ENCODE measurements at places on chromosomes 7 and 10.

DNA sequence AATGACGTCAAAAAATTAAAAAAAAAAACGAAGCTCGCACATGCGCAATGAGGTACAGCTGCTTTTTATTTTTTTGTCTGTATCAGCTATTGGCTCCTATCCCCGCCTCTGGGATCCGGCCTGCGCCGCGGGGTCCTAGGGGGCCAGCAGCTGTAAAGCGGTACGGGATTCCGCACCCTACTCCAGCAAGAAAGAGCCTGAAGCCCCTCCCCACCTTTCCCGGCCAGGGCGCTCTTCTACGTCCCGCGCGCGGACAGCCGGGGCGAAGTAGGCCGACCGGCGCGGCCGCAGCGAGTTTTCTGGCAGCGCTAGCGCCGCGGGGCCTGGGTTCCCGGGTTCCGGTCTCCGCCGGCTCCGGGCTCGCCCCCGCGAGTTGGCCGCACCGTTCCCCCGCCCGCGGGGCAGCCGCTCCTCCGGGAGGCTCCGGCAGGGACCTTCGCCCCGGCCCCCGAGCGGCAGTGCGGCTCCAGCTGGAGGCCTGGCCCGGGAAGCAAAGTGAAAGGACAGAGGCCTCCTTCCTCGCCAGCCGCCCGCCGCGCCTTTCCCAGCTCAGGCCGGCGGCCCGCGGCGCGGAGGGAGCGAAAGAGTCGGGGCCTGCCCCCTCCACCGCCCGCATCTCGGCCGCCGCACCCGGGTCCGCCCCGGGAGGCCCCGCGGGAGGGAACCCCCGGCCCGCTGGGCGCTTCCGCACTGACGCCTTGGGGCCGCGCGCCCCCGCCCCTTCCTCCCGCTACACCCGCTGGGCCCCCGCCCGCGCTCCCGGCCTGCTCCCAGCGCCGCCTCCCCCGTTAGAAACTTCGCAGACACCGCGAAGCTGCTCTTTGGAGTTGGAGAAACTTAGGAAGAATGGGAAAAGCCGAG lies 4.7 kb upstream of the SPAG6 start:
- DNase-seq, result peak; percentile 51

DNA sequence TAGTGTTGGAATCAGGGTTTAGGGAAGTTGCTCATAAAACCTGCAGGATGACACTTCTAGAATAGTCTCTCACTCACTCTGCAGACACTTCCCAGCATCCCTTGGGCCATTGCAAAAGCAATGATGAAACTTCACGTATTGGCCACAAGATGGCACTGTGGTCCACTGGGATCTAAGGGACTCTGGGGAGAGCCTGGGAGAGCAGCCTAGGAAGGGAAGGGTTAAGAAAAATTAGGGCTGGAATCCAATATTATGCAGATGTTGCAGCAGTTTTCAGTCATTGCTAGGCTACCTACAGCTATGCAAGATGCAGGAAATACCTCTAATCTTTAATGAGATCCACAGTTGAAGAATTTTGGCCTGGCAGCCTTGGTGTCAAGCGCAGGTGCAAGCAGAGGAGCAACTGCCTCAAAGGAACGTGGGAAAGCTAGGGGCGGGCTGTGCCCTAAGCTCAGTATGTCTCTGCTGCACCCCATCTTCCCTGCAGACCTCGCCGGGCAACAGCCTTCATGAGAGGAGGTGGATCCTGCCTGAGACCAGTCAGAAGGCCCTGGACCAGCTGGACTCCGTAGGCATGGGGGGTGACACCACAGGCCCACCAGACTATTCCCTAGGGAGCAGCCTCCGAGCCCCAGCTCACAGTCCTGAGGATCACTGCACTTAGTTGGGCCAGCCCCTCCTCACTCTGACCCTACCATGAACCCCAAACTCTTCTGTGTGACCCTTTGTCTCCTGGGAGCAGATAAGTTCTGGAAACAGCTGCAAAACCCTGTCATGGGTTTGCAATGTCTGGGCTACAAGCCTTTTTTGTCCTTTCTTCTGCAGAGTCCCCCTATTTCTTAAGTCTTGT lies 127.9 kb upstream of the PRSS58 start:
- peak; percentile 16 for DNase-seq

GRCh38 chr7:81013083-81013817 lies 94.4 kb upstream of the SEMA3C start:
- DNase-seq, result no peak

- DNase-seq, result no peak
These were observed 102.7 kb downstream of the PRTFDC1 start for GRCh38 chr10:24849501-24850299.

- peak; percentile 97 for DNase-seq
These were observed 34.3 kb downstream of the INPP5A start for GRCh38 chr10:132571650-132572544.

DNA sequence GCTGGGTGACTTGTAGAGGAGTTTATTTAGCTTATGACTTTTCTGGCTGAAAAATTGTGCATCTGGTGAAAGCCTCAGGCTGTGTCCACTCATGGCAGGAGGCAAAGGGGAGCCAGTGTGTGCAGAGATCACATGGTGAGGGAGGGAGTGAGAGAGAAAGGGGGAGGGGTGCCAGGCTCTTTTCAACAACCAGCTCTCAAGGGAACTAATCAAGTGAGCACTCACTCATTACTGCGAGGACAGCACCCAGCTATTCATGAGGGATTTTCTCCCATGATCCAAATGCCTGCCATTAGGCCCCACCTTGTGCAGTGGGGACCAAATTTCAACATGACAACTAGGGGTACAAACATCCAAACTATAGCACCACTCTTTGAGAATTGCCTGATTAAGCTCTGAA lies 590.2 kb downstream of the MAGI2 start:
- DNase-seq, result no peak

DNA sequence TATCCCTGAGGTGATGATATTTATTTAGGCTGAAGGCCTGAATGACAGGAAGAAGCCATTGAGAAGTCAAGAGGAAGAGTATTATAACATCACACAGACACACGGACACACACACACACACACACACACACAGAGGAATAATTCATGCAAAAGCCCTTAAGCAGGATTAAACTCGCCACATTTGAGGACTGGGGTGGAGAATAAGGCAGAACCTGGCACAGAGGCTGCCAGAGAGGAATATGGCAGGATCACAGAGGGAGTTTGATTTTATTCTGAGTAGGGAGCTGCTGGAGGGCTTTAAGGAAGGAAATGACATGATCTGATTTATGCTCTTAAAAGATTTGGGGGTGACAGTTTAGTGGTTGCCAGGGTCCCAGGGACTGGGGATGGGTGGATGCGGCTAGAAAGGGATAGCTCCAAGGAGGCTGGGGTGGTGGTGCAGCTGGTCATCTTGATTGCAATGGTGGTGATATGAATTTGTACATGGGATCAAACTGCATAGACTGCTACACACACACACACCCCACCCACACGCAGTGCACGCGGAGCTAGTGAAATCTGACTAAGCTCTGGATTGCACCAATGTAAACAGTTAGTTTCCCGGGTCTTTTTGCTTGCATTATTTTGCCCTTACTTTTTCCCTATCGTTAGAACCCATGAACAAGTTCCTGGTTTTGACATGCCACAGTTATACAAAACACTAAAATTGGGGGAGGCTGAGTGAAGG lies 11.2 kb downstream of the SMURF1 start:
- DNase-seq, result no peak

DNA sequence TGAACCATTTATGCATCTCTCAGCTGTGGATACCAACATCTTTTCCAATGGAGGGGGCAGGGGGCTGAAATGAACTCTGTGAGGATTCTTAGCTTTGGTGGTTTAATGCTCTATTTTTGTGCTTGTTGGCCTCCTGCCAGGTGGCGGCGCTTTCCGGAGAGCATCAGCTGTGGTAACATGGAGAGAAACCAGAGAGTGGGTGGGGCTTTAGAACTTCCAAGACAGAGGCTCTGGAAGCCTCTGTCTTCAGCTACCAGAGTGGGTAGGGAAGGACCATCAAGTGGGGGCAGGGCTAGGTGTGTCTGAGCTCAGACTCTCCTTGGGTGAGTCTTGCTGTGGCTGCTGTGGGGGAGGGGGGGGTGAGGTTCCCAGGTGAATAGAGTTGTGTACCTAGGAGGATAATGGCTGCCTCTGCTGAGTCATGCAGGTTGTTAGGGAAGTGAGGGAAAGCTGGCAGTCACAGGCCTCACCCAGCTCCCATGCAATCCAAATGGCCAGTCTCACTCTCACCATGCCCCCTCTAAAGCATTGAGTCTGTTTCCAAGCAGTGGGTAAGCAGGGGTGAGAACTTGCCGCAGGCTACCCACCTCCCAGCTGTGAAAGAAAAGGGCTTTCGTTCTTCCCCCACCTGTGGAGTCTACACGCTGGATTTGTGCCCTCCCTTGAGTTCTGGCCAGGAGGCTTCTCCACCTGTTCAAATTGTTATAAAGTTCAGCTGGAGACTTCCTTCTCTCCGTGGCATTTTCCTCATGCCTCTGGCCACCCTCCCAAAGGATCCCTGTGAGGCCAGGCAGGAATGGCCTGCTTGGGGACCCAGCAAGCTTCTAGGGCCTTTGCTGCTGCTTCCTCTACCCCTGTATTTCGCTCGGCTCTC lies 527.0 kb downstream of the NEBL start:
- no peak for DNase-seq

DNA sequence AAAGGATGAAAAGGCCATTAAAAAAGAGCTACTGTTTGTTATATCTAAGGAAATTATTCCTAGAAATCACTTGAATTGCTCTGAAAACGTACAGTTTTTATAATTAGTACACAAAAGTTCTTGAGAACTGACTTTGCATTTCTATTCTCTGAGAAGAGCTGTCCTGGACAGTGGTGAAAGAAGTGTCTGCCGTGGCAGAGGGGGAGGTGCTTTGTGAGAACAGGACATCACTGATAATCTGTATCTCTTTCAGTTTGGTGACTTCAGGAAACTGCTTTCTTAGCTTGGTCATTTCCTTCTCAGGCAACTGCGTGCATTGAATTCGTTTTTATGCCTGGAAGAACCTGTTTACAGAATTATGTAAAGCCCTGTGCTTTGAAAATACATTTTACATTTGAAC lies 52.1 kb downstream of the POLL start:
- DNase-seq, result no peak

DNA sequence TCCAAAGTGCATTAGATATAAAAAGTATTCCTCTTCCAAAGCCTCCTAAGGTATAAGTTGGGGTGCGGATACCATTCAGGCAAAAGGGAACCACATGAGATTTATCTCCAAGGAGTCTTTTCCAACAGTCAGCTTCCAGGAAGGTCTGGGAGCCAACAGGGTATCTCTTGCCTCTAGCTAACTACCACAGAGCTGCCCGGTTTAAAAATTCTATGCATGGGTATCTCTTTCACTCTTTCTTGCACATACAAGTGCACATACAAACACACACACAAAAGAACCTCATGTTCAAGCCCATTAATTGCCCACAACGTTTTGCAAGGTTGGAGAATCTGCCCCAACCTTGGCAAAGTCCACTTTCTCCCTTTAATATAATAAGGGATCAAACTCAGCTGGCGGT lies 80.7 kb downstream of the CDK6 start:
- DNase-seq, result no peak

- DNase-seq, result no peak
These were observed 48.1 kb downstream of the ATRNL1 start for GRCh38 chr10:115141254-115141653.

DNA sequence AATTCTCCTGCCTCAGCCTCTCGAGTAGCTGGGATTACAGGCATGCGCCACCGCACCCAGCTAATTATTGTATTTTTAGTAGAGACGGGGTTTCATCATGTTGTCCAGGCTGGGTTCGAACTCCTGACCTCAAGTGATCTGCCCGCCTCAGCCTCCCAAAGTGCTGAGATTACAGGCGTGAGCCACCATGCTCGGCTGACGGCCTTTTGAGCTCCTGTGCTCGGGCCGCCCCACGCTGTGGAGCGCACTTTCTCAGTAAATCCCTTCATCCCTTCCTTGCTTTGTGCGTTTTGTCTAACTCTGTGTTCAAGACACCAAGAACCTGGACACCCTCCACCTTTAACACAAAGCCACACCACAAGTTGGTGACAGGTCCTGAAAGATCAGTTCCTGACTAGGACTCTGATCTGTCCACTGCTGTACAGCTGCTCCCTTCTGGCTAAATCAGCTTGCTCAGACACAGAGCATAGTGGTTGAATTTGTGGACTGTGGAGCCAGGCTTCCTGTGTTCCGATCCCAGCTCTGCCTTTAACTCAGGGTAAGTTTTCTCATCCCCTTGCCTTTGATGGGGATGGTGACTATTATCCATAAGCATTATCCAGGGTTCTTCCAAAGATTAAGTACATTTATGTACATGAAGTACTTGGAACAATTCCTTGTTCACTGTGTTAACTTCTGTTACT lies 20.1 kb downstream of the CHST3 start:
- no peak for DNase-seq

- DNase-seq, result no peak
These were observed 117.5 kb downstream of the PLXNA4 start for GRCh38 chr7:132458729-132459128.

DNA sequence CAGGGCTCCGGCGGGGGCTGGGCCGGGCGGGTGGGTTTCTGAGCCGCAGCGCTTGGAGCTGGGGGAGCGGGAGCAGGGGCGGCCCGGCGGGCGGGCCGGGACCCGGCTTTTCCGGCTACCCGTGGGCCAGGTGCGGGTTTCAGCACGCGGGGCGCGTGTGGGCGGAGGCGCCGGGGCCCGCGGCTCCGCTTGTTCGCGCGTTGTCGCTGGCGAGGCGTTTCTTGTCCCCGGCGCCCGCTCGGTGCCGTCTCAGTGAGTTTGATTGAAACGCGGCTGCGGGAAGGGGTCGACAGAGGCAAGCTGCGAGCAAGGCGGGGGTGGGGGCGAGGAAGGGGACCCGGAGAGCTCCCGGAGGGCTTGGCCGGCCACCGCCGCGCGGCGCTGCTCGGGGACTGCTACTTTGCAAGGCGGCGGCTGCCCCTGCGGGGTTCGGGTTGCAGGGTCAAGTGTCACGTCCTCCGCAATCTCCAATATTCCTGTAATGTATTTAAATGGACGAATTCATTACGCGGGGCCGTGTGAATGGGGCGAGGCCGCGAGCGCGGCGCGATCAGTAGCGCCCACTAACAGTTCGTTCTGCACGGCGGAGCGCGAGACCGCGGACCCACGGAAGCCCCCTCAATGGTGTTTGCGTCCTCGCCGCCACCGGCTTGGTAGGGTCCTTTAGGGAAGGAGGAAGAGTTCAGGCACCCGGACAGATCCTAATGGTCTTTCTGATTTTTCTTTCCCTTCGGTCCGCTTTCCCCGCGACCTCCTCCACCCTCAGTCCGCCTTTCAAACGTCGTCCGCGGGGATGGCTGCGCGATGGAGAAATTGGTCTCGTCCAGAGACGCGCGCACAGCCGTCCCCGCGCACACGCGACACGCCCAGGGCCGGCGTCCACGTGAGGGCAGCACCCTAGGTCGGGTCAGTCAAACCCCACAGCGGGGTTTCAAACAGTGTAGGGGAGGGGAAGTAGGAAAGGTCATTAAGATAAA lies 76.9 kb downstream of the INSIG1 start:
- DNase-seq, result no peak

DNA sequence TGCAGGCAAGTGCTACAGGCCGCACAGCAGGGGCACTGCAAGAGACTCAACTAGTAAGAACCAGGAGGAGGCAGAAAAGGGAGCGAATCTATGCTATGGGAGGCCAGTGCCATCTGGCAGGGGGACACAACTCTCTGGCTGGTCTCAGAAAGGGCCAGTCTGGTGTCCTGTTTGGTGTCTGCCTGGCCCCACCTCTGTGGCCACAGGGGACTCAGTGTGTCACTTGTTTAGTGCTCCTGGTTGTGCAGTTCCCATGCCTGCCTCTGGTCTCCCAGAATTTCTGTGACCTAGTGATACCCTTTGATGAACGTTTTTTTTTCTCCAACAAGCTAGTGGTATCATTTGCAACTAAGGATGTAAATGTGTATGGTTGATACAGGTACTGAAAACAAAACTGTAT lies 59.2 kb upstream of the JCAD start:
- DNase-seq, result no peak

GRCh38 chr7:110027385-110027784 lies 1063.5 kb upstream of the LRRN3 start:
- no peak for DNase-seq

Data from NK-92 treated with Interleukin-12 subunit alpha and Interleukin-12 subunit beta, amount 100 ng/mL, for 24 hours (cell line).